CD4-positive, alpha-beta T cell treated with Interleukin-2 at 100 ng/mL for 4 hours (primary cell): ENCODE measurements at places on chromosomes 7 and 10.

GRCh38 chr7:142556740-142557139, 192.5 kb upstream of the PRSS1 start:
- peak; percentile 8 for DNase-seq

- no peak for DNase-seq
Measured at GRCh38 chr7:36838616-36839225, 114.4 kb upstream of the AOAH start.

DNA sequence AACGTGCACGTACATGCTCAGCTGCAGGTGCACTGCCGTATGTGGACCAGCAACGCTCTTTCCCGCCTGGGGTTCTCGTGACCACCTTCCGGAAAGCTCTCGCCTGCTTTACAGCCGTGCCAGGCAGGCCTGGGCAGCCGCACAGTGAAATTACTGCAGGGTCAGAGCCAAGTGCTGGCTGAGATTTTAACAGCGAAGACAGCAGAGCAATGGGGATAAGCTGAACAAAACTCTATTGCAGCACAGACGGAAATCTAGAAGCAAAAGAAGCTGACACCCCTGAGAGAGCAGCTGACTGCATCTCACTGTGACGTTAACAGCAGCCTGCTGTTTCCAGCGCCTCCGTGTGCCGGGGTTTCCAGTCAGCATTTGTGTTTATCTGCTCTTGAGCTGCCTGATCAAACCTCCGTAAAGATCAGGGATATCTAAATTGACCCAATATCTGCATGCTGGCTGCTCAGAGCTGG, 179.0 kb downstream of the DIP2C start:
- no peak for DNase-seq

GRCh38 chr10:116312548-116312947, 11.7 kb upstream of the CCDC172 start:
- DNase-seq, result no peak

DNA sequence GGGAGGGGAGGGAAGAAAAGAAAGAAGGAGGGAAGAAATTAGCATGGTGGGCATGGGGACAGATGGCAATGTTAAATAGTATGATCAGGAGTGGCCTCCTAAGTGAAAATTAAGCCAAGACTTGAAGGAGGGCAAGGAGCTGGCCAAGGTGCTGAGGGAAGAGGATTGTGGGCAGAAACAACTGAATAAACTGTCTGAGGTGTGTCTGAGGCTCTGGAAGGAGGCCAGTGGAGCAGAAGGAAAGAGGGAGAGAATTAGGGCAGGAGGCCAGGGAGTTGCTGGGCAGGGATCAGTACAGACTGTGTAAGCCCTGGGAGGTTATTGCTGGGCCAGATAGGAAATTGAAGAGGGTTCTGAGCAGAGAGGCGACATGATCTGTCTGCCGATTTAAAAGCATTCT, 40.6 kb upstream of the VKORC1L1 start:
- no peak for DNase-seq

GRCh38 chr10:142371-142770, 7.1 kb downstream of the ZMYND11 start:
- DNase-seq, result no peak

GRCh38 chr7:116929914-116930913, 23.1 kb upstream of the ST7 start:
- DNase-seq, result peak; percentile 78

DNA sequence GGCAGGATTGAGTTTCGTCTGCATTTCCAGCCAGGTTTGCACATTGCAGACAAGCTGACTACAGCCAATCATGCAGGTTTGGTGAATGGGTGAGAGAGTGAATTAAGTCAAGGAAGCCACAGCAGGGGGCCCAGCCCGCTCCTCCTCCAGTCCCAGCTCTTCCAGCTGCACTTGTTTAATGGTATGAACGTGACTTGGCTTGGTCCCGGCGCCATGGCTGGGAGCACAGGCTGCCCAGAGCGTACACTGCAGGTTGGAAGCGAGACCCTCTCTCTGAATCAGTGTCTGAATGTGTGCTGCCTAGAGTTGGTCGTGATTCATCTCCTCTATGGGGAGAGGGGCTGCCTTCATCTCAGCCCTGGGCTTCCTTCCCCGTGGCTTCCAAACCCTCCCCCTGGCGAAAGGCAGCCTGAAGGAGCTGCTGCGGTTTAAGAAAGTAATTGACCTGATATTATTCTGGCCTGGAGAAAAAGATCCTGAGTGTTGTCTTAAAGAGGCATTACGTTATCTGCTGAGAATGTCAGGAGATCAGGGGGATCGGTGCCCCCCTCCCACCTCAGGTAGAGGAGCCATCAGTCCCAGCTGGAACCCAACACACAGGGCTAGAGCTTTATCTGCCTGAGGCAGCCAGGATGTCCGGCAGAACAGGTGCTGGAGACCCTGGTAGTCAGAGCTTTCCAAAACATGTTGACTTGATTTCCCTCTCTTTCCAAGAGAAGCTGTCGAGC, 132.1 kb downstream of the COL26A1 start:
- no peak for DNase-seq

DNA sequence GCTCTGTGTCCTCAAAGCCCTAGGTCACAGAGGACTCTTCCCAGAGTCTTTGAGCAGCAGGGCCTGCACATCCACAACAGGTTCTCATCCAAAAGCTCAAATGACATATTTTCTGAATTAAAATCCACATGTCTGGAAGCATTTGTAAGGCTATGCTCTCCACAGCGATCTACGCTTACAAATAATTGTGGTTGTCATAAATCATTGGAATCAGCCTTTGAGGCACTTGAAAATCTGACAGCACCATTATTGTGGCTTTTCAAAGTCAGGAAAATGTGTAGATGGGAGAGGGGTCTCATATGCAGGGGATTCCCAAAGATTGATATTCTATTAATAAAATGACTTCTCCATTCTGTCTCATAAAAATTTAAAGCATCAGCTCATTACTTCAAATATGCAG, 16.3 kb downstream of the GPR26 start:
- no peak for DNase-seq

DNA sequence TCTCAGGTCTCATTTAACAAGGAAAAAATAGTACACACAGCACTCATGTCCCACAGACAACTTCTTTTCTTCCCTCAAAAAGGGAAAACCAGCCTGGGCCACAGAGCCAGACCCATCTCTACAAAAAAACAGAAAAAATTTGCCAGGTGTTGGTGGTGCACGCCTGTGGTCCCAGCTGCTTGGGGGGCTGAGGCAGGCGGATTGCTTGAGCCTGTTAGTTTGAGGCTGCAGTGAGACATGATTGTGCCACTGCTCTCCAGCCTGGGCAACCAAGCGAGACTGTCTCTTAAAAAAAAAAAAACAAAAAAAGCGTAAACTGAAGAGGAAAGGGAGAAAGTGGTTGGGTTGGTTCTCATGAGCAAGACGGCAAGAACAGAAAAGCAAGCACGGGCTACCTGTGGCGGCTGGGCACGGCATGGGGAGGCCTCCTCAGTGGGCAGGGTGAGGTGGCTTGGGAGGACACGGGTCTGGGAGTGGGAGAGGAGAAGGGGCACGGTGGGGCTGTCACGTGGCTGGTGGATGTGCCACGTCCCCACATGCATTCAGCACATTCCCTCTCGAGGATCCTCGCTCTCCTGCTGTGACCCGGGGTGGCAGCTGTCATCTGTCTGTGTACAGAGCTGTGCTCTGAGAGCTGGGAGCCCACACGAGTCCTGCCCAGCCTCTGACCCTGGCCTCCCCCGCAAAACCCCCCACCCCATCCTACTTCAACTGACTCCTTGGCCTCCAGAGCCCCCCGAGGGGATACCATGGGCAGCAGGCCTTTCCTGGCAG, 219.7 kb downstream of the MLLT10 start:
- DNase-seq, result no peak

DNA sequence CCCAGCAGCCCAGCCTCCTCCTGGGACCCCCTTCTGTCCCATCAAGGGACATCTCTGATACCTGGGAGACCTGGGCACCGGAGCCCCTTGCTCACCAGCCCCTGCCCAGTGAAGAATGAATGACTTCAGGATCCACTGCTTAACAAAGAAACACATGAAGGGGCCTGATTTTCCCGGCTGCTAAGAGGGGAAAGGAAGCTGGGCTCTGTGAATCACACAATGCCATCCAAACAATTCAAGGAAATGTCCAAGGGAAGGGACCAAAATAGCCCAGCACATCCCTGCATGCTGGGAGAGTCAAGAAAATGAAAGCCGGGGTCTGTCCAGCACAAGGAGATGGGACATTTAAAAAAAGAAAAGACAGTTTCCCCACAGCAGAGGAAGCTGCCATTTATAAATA, 128.7 kb upstream of the JCAD start:
- DNase-seq, result no peak

DNA sequence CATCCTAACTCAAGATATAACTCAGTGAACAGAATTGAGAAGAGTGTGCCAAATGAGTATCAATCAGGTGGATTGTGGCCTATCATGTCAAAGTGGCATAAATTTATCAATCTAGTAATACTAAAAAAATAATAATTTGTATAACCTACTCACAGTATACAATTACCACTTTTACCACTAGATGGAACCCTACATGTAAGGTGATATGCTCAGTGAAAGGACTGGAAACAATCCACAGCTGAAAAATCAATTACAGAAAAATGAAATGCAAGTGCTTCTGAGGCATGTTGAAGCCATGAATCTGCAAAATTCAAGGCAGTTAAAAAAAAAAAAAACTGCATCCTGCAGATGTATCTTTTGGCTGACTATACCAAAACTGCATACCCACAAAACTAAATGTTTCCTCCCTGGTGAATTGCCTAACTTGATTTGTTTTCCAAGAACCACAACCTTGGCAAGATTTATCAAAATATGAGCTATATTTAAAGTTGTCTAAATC, 13.9 kb downstream of the ARHGAP19 start:
- peak; percentile 59 for DNase-seq

- DNase-seq, result no peak
Measured at GRCh38 chr10:130615457-130615856, 479.3 kb downstream of the GLRX3 start.

GRCh38 chr7:39304668-39305405, 261.4 kb upstream of the YAE1 start:
- no peak for DNase-seq

DNA sequence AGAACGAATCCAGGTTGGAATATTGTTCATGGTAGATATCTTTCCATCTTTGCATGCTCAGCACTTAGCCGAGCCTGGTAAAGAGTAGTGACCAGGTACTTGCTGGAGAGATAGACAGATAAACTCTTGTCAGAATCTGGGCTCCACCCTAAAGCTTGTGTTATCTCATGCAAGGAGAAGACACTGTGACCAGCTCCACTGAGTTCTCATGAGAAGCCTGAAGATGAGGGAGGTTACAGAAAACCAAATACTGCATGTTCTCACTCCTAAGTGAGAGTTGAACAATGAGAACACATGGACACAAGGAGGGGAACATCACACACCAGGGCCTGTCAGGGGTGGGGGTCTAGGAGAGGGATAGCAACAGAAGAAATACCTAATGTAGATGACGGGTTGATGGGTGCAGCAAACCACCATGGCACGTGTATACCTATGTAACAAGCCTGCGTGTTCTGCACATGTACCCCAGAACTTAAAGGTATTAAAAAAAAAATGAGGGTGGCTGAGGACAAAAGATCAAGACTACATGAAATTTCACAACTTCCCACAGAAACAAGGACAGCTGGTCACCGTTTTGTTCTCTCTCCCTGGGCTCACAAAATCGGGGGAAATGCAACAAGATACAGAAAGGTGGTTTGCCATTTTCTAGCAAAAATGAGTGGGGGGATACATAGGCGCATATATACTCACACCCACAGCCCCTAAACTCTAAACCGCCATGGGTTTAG, 17.4 kb downstream of the DLG5 start:
- DNase-seq, result no peak

DNA sequence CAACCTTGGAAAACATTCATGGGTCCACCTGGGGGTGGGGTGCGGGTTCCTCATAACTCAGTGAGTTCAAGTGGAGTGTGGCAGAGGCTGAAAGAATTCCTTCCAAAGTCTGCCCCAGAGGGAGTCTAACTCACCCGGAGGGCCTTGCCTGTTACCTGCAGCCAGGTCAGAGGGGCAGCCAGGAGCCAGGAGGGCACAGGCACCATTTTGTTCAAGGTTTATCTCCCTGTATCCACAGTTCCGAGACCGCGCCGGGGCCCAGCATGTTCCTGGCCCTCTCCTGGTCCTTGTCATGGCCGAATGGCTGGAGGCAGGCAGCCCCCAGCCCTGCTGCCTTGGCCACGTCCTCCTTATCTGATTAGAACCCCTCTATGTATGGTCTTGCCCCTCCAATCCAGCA, 11.4 kb upstream of the DOCK1 start:
- DNase-seq, result no peak

DNA sequence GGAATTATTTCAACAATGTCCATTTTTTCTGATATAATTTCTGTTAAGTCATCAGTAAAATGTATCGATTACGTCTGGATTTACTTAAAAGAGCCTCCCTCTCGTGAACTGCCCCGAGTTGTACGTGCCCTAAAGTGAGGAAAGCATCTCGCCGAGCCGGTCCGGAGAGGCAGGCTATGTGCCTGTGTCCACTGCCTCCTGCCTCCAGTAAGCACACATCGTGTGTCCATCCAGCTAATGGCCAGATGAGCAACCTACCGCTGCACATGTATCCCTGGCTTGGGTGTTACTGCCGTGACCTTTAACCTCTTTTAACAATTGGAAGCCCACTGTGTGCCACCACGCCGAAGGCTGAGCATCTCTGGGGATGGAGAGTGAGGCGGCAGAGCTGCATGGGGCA, 23.2 kb upstream of the DNAJB6 start:
- no peak for DNase-seq

DNA sequence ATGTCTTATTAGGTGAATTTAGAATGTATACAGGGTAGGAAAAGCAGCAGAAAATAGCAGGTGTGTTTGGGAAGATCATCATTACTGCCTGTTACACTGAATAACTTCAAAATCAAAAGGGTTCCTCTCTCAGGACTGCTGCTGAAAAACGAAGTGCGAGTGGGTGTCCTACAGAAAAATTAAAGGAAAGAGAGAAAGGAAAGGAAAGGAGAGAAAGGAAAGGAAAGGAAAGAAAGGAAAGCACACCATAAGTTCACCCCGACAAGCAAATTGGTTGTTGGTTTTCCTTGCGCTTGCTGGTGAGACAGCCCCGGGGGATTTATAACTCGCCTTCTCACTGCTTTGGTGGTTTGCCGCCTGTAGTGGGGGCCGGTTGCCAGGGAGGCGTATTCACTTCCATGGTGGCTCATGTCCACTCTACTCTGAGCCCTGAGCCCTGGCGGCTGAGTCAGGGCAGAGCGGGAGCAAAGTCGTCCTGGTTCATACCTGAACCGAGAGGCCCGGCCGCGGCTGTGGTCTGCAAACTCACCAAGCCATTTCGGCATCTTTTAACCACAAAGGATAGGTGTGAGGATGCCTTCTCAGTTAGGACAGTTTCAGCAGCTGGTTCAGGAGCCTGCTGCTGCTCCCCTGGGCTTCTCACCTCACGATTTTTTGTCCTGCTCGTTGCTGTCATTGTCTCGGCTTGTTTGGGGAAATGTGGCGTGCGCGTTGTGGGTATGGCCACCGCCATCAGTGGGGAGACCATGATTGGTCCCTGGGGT, 26.1 kb downstream of the INPP5A start:
- no peak for DNase-seq
